ENCODE measurements at places on chromosomes 13 and 19.

GRCh38 chr13:20814224-20814910 is 40.6 kb upstream of the EEF1AKMT1 start:
- no peak for DNase-seq

DNA sequence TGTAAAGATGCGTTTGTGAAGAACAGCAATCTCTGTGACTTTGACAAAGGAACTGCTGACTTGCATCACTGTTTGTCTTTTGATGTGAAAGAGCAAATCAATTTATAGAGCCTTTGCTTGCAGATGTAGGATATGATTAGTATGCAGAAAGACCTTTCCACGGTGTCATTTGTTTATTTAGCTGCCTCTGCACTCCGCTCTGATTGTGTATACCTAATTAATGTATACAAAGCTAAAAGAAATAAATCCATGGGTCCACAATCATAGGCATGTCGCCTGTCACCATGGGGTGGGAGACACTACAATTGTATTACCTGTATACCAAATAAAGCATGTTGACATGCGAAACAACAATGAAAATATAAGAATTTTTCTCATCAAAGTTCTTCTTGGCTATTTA is 410.7 kb downstream of the MZT1 start:
- DNase-seq = no peak

DNA sequence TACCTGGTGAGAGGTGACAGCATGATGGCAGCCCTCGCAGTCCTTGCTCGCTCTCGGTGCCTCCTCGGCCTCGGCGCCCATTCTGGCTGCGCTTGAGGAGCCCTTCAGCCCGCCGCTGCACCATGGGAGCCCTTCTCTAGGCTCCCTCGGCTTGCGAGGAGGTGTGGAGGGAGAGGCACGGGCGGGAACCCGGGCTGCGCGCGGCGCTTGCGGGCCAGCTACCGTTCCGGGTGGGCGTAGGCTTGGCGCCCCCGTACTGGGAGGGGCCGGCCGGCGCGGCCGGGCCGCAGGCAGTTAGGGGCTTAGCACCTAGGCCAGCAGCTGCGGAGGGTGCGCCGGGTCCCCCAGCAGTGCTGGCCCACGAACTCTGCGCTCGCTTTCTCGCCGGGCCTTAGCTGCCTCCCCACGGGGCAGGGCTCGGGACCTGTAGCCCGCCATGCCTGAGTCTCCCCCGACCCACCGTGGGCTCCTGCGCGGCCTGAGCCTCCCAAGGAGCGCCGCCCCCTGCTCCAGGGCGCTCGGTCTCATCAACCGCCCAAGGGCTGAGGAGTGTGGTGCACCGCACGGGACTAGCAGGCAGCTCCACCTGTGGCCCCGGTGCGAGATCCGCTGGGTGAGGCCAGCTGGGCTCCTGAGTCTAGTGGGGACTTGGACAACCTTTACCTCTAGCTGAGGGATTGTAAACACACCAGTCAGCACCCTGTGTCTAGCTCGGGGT is 1624.3 kb downstream of the SLITRK1 start:
- no peak for DNase-seq

DNA sequence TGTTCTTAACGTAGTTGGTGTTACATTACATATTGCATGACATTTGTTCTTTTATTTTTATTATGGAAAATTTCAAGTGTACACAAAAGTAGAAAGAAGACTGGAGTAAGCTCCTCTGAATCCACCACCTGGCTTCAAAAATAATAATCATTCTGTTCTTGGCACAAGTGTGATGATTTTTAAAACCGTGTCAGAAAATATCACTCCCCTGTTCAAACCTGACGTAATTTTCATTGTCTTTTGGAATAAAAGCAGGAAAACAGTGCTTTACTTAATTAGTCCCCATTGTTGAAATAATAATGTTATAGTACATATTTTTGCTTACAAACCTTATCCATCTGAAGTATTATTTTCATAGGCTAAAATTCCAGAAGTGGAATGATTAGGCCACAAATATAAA is 41.3 kb upstream of the SCEL start:
- no peak for DNase-seq

GRCh38 chr13:58827904-58828303 is 1196.4 kb downstream of the PCDH17 start:
- no peak for DNase-seq

DNA sequence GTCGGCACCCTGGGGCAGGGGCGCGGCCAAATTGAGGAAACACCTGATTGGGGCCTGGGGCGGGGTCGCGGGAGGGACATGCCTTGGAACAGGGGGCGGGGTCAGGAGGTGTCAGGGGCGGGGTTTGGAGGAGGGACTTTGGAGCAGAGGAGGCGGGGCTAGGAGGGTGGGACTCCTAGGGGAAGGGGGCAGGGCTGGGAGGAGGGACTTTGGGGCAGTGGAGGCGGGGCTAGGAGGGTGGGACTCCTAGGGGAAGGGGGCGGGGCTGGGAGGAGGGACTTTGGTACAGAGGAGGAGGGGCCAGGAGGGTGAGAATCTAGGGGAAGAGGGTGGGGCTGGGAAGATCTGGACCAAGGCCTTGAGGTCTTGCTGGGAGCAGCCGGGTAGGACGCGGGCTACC is 21.9 kb downstream of the GRIN2D start:
- DNase-seq = peak; percentile 78

DNA sequence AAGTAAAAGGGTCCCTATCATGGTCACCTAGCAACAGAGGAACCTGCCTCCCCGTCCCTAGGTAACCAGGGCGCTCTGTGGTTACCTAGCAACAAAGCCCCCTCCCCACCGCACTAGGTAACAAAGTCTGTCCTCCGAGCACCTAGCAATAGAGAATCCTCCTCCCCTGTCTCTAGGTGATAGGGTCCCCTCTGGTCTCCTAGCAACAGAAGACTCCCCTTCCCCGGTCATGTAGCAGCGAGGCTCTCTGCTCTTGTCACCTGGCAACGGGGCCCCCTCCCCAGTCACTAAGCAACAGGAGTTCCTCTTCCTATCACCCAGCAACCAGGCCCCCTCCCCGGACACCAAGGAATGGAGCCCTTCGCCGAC is 307 bp downstream of the JOSD2 start:
- no peak for DNase-seq

DNA sequence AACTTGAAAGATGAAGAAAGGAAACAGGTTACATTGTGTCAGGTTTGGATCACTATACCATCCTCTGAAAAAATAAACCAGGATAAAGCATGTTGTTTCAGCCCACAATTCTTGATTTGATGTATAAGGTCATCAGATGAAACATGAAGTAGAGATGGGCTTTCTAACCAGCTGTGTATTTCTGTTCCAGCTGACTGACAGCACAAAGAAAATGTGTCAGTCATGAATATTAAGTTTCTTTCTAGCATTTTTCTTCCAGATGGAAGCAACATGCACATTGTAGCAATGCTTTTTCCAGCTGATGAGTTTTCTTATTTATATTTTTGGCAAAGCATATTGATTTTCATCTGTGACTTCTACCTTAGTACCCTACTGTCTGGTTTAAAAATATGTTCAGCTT is 199.6 kb downstream of the OXGR1 start:
- no peak for DNase-seq

DNA sequence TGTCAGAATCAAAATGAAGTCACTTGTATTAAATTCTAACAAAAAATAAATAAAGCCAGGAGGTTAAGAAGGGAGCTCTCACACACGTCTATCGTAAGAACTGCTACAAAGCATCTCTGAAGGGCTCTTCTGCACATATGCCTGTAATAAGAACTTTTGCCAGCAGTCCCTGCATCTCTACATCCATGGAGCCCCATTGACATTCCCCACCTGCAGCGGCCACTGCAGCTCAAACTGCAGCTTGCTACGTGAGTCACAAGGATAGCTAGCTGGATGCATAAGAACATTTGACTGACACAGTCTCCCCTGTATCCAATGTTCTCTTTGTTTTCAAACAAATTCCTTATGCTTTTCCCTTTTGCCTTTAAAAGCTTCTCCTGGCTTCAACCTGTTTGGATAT is 68.3 kb downstream of the DNAJC3 start:
- DNase-seq = no peak

DNA sequence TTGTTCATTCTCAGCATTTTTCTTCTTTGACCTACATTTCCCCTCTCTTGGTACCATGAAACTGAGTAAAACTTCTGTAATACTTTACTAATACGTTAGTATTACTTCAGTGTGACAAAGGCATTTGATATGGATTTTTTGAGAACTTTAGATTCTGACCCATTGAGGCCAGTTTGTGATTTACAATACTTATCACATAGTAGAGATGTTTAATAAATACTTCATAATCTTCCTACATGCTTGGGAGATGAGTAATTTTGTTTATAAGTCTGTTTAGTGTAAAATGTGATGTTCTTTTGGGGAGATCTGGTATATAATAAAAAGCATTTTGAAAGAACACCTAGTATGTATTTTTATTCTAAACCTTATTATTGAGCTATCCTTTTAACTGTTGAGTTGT is 29.7 kb downstream of the GTF2F2 start:
- DNase-seq = no peak

DNA sequence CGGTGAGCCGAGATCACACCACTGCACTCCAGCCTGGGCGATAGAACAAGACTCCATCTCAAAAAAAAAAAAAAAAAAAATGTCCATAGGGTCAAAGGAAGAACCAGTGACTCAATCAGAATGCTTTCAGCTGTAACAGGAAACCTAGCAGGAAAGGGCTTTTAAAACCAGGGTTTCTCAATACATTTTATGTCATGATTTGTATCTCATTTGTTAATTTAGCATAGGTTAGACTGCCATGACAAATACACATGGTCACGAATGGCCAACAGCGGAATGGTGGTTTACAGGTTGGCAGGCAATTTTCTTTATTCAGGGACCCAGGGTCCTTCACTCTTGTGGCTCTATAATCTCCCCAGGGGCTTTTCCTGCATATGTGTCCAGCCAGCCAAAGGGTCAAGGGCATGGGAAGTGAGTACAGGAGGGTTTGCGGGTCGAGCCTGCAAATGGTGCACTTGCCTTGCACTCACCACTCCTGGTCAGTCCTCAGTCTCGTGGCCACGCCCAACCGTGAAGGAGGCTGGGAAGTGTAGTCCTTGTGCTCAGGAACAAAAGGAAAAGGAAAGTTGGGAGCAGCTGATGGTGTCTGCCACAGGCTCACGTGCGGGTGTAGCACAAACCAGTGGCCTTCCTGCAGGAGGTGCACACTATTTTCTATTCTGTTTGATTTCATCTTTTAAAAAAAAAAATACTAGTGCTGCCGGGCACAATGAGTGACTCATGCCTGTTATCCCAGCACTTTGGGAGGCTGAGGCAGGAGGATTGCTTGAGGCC is 14.8 kb downstream of the DHX34 start:
- DNase-seq = no peak

DNA sequence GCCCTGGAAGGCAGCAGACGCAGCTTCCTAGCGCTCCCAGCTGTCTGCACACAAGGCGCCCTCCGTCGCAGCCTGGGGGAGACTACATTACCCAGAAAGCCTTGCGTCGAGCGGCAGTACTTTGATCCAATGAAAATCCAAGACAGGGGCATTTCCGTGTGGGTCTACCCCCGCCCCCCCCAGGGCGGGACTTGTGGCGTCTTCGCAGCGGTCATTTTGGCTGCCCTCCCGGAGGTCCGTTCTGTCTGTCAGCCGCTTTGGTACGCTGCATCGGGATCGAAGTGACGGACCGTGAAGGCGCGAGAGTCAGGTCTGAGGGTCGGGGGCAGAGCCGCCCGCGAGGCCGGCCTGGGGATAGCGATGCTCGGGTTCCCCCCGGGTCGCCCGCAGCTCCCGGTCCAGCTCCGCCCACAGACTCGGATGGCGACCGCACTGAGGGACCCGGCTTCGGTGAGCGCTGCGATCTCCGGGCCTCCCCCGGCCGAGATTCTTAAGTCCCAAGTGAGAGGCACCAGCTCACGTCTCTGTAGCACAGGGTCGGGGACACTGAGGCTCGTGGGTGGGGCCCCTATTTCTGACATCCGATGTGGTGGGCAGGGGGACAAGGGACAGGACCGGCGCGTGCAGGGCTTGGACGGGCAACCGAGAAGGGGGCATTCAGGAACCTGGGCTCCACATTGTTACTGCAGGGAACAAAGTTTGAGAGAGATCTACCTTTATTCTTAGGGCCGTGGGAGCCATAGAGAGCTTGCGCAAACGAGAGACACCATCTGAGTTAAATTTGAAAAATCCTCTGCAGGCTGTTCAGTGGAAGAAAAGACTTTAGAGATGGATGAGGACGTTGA is at the start of gene ZNF211:
Gene ZNF211, plus strand, starts transcription at position 182 of the 845 bp plus-strand sequence. Its CDS starts 179 bp downstream, at position 361.
- peak; percentile 91 for DNase-seq

- DNase-seq = no peak
These were observed 3.4 kb downstream of the PTGIR start for GRCh38 chr19:46621191-46622117.

DNA sequence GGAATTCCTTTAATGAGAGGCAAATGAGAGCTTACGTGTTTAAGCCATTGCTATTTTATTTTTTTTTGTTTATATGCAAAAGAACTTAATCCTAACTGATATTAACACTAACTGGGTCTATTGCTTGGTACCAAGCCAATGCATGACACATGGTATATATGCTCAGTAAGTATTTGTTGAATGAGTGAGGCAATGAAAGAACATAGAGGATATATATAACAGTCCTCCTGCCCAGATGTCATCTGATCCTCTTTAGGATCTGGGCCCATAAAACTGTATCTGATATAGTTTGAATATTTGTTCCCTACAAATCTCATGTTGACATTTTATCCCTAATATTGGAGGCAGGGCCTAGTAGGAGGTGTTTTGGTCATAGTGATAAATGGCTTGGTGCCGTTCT is 13.0 kb upstream of the ALOX5AP start:
- DNase-seq = no peak

DNA sequence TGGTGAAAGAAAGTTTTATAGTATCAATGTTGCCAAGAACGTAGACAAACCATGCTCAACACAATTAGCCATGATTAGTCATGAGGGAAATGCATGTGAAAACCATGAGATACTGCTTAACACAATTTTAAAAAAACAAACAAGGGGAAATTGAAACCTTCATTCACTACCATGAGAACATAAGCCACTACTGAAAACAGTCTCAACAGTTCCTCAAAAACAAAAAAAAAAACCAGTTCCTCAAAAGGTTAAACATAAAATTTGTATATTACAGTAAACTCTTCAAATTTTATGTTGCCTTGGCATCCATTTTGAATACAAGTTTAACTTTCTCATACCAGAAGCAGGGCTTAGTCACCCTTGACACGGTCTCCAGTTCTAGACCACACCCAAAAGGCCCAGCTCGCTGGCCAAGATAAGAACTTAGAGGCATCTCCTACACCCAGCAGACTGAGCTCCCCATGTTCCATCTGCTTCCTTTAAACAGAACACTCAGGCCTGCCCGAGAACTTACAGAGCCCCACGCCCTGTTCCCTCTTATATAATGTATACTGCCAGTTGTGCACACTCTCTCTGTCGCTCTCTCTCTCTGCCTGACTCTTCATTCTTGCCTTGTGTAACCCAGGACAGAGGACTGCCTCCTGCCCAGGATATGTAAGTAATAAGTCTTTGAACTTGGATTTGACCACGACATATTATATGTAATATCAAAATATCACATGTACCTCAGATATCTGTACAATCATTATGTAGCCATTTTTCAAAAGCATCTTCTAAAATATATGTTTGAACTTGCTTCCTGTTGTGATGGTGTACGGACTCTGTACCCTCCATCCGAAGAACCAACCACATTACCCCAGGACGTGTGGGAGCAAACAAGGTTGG is 67.4 kb downstream of the STK24 start:
- peak; percentile 65 for DNase-seq

GRCh38 chr13:41029629-41030028 is 10.5 kb upstream of the ELF1 start:
- DNase-seq = no peak
